Activated naive CD8-positive, alpha-beta T cell treated with anti-CD3 and anti-CD28 coated beads, Interleukin-2, amount 50 U/mL, for 24 hours (primary cell): ENCODE measurements at places on chromosomes 11 and 22.

GRCh38 chr22:47443836-47444745 is 681.6 kb downstream of the TBC1D22A start:
- no peak for DNase-seq

DNA sequence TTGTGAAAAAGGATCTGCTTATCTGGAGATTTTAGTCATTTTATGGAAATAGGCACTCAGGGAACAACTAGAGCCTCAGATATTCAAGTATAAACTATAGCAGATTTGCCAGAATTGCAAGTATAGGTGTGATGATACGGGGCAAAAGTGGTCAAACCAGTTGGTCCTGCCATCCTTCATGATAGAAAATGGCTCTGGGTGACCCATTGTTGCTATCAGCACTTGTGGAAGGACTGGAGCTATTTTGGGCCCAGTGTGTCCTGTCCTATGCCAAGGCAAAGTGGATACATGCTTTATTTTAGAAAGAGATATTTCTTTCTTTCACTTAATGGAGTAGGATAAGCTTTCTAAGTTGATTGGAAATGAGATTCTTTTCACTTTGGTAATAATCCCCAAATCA is 85.2 kb downstream of the PPP6R3 start:
- DNase-seq: no peak

DNA sequence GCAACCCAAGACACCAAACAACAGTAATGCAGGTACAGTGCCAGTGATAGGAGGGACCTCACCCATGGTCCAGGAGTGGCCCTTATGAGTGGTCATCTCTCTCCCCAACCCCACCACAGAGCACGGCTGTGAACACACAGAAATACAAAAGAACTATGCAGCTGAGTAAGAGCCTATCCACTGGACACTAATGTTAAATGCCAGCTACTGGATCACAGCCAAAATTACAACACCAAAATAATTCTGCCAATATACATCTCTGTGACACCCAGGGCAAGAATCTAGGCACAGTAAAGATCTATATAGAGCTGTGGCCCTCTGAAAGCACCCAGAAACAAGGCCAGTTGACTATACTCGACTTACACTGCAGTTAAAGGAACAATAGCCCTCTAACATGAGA is 22.8 kb upstream of the GPR83 start:
- DNase-seq: no peak

GRCh38 chr11:36488096-36488495 is 22.0 kb downstream of the TRAF6 start:
- DNase-seq: no peak

DNA sequence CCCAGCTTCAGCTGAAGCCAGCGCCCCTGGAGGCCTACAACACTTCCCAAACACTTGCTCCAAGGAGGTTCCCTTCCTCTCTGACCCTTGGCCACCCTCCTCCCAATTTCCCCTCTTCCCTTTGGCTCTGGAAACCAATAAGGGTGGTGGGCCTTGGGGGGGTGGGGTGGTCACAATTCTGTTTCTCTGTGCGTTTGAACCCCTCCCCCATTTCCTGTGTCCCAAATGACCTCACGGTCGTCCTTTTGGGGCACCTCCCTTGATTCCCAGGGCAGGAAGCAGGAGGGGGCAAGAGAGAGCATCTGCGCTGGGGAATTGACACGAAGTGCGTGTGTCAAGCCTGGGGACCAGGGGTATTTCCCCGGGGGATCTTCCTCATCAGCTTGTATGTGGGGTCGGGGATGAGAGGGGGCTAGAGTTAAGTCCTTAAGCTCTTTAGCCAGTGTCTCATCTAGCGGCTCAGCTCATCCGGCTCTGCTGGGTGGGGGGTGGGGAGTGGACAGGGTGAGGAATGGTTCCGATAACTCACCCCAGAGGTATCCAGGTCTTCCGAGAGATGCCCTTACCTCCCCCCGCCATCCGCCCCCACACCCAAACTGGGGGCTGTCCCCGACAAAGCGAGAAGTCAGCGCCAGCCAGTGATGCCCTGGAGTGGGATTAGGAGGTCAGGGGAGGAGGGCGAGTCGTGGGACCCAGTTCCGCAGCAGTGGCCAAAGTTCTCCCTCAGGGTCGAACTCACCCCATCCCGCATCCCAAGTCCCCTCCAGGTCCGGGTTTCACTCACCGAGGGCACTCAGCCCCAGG is 587 bp downstream of the ESAM start:
- DNase-seq: peak; percentile 41

- no peak for DNase-seq
Measured at GRCh38 chr22:45248832-45249561, 8.3 kb upstream of the KIAA0930 start.

DNA sequence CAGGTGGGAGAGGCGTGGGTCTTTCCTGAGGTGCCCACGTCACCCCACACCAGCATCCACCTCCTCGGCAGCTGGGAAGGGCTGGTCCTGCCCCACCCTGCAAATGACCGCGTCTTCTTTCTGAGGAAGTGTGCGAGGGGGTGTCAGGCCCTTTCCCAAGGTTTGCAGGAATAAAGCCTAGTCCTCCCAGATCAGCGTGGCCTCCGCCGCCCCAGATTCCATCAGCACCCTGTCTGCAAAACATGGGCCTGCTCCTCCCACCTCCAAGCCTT is 14.4 kb upstream of the SLC39A13 start:
- no peak for DNase-seq

DNA sequence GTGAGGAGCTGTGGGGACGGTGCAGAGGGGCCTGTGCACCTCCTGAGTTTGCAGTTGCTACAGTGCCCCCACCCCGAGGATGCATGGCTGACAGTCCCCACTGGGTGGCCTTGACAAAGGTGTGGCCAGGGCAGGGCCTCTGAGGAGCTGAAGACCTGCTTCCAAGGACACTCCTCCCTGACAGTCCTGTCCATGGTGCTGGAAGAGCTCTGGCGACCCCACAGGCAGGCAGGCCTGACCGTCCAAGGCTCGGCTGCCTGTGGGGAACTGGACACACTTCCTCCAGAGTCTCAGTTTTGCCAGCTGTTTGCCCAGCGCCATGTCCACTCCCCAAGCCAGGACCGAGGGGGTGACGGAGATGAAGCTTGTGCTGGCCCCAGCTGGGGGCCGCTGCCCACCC is 32.7 kb downstream of the BRSK2 start:
- no peak for DNase-seq

- DNase-seq: no peak
Measured at GRCh38 chr11:134756811-134757540, 344.9 kb upstream of the B3GAT1 start.

- no peak for DNase-seq
Measured at GRCh38 chr11:19511413-19512183, 201.0 kb upstream of the NAV2 start.

- no peak for DNase-seq
Measured at GRCh38 chr11:63023222-63023814, 7.7 kb upstream of the SLC22A8 start.

DNA sequence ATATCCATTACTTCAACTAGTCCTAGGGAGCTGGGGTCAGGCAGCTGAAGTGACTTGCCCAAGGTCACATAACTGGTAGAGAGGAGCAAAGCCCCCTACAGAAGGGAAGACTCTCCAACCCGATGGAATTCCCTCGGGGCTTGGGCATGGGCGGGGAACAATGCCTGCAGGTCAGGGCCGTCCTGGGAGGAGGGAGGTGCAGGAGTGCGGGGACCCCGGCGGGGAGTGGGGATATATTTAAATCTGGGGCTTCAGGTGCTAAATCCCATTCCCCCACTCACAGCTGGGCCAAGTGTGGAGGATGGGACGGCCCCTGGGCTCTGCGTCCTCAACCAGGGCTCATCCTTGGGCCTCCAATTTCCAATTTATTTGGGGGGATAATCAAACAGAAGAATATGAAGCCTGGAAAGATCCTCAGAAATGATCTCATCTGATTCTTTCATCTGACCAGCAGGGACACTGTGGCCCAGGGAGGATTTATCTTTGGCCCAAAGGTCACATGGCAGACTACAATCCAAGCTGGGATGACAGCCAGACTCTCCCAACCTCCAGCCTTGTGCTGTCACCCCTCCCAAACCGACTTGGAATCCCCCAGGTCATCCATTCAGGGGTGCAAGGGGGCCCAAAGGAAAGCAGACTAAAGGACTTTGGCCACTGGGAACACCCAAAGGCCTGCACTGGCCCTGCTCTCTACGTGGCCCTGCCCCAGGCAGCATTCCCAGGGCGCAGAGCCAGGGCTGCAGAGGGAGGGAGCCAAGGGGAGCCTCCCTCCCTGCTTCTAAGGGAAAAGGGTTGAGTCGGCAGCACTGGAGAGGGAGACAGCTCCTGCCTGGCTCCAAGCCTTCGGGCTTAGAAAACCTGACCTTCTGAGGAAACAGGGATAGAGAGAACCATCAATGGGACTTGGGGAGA is 8.7 kb upstream of the C1QTNF6 start:
- DNase-seq: no peak

DNA sequence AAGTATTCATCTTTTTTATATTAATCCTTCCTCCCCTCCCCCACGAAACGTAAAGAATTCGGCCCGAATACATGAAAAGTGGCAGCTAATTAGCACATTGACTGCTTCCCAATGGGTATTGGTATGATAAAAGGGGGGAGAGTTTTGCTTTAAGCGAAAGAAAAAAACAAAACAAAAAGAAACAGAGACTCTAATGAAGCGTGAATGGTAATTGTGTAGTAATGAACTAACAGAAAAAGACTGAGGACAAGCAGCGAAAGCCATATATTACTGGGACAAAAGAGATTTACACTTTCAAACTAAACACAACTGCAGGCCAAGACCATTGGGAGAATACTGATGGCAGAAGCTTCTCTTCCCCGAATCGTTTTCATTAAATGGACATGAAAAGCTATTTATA is 2.5 kb downstream of the DBX1 start:
- DNase-seq: no peak

DNA sequence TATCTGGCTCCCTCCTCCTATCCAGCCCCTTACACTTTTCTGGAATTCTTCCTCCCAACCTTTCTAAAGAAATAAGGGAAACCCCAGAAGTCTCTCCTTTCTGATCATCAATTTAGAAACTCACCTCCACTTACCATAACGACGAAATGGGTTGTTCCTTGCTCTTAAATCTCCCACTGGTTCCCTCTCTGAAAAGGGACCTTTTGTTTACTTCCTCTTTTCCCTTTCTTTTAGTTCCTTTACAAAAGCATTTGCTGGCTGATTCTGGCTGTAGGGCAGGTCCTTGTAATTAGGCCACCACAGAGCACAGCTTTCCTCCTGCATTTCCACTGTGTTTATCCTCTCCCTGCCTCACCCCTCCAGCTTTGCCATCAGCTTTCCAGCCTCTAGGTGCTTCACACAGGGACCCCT is 12.0 kb downstream of the JAML start:
- DNase-seq: no peak

GRCh38 chr11:35407041-35407440 is 12.3 kb downstream of the SLC1A2 start:
- DNase-seq: no peak

DNA sequence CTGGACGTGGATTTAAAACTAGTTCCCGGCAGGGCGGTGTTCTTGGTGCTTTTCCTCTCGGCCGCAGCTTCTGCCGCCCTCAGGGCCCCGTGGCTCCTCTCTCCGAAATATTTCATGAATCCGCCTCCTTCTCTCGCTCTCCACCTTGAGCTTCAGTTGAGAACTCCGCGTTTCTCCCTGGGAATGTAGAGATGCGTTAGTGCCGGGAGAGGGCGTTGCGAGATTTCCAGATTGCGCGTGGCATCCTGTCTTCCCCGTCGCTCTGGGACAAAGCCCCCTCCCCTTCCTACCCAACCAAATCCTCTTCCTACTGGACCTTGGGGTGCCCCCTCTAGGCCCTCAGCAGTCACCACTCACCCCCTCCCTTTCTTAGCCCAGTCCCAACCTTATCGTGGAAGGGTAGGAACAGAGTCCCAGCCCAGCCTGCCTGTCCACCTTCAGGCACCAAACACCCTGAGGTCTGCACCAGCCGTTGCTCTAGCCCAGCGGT is 15.5 kb upstream of the RAC2 start:
- no peak for DNase-seq

GRCh38 chr11:112212710-112213109 is 13.5 kb upstream of the PTS start:
- DNase-seq: no peak

DNA sequence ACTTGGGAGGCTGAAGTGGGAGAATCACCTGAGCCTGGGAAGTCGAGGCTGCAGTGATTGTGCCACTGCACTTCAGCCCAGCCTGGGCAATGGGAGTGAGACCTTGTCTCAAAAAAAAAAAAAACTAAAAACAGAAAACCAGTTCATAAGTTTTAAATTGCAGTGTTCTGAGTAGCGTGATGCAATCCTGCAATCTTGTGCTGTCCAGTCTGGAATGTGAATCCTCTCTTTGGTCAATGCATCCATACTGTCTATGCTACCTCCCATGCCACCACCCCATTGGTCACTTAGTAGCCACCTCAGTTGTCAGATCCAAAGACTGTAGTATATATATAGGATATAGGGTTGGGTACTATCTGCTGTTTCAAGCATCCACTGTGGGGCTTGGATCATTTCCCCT is 11.1 kb downstream of the YAP1 start:
- no peak for DNase-seq

DNA sequence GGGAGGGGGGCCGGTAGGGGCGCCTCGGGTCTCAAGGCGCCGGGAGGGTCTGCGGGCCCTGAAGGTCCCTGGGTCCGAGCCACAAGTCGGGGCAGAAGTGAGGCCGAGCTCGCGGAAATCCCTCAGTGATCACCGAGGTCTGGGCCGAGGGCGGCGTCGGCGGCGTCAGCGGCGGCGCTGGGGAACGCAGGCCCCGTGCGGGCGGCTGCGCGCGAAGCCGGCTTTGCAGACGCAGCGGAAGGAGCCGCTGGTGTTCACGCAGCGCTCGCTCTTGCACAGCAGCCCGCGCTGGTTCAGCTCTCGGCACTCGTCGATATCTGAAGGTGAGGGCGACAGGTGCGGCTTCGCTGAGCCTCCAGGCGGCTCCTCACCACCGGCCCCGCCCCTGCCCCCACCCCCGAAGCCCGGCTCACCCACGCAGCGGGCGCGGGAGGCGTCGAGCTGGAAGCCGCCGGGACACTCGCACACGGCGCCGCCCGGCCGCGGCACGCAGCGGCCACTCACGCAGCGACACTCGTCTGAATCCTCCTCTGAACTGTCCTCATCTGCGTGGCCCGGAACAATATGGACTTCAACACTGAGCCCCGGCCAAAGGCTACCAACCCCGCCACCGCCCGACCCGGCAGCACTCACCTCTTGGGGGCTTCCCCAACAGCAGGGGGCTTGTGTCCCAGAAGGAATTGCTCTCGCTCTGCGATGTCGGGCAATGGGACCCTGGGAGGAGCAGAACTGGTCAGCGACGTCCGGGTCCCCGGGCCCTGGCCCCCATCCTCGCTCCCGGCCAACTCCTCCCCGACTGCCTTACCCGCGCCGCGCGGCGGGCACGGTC is 14.2 kb downstream of the SCYL1 start:
- DNase-seq: no peak

DNA sequence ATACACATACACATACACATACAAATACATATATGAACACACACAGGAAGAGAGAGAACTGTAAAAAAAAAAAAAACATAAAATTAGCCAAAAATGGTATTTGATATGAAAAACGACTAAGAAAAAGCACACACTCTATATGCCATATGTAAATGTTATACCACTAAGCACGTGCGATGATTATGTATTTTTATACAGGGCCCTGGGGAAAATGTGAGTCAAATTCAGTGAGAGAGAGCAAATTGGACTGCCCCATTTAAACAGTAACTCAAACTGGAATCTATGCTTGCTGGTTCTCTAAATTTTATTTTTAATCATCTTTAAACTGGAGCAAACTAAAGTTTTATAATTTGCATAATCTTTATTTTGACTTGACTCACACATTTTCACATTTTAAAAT is 197.8 kb upstream of the MTNR1B start:
- no peak for DNase-seq
